Inflammatory macrophage treated with lipopolysaccharide for 4 hours (primary cell): ENCODE measurements at places on chromosomes 6 and 20.

GRCh38 chr6:75382634-75382900, 98.0 kb upstream of the TMEM30A start:
- no peak for DNase-seq

DNA sequence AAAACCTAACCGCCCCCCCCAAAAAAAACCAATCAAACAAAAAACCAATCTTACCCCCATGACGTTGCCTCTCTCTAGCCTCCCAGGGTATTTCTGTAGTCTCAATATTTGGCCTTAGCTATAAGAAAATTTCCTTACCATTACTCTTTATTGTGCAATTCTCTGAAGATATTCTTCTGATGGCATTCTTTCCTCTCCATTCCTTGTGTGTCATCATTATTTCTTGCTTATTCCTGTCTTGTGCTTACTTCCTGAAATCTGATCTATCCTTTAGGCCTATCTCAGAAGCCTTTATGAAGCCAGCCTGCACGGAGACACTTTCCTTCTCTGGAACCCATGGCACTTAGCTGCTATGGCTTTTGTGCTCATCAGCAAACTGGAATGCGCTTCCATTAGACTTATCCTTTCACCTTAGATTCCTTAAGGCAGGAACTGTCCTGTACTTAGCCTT, 65.9 kb upstream of the DDR1 start:
- peak; percentile 85 for DNase-seq

DNA sequence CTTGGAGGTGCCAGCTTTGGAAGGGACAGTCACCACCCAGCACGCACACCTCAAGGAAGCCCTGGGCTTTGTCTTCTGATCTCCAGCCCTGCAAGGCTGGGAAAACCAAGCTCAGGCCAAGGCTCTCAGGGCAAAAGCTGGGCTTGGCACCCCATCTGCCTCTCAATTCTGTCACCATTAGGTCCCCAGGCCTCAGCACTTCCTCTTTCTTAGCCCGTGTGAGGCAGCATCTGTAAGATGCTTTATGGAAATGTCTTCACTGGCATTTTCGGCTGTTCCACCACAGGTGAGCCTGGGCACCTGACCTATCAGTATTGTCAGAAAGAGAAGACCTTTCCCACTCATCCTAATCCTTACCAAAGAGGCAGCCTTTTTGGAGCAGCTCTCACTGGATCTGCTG, 24.6 kb downstream of the GMEB2 start:
- no peak for DNase-seq

GRCh38 chr6:170144571-170145271, 146.2 kb downstream of the DLL1 start:
- peak; percentile 60 for DNase-seq

DNA sequence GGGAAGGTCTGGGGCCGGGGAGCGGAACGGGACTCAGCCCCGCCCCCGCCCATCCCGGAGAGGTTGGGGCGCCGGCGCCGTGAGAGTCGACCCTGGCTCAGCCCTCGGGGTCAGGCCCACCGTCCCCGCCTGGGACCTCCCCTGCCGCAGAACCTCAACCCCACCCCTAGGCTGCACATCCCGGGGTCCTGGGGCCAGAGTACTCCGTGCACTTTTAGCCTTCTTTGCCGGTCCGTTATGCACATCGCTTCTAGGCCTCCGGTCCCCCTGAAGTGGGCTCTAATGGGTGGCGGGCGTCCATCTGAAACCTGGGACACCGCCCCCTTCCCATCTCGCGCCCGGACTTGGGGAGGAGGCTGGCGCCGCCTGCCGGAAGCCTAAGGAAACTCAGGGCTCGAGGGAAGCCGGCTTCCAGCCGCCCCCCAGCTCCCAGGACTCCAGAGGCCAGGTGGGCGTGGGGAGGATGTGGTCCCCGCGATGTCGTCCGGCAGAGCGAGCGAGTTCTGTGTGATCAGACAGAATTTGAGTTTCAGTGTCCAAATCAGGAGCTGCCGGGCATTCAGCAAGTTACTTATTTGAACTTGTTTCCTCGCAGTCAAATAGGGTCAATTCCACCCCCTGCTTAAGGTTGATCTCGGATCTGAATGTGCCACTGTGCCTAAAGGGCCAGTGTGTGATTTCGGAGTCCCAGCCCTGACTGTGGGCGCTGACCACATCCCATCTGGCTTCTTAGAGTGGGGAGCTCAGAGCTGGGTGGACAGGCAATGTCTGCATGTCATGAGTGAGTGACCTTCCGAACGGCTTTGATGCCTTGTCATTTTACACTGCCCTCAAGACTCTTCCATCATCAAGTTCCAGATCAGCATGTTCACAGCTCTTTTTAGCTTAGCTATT, 47.6 kb downstream of the CPXM1 start:
- DNase-seq, result peak; percentile 40

GRCh38 chr6:137341681-137342195, 122.6 kb upstream of the IFNGR1 start:
- peak; percentile 18 for DNase-seq

- DNase-seq, result no peak
Measured at GRCh38 chr20:5033566-5033965, 32.3 kb upstream of the SLC23A2 start.
